ENCODE measurements at places on chromosomes 11 and 22.
A peak's percentile ranks its signal among the peaks of the same experiment; 100 is the strongest.

- peaks cover 23% of the 10 kb centered on the region for H3K4me1 ChIP-seq
- H3K4me3 ChIP-seq: no peak overlapping the region
- no peak for DNase-seq
- no peak overlapping the region for H3K27ac ChIP-seq
These were observed 4.1 kb upstream of the PC start for GRCh38 chr11:66962247-66962646.

DNA sequence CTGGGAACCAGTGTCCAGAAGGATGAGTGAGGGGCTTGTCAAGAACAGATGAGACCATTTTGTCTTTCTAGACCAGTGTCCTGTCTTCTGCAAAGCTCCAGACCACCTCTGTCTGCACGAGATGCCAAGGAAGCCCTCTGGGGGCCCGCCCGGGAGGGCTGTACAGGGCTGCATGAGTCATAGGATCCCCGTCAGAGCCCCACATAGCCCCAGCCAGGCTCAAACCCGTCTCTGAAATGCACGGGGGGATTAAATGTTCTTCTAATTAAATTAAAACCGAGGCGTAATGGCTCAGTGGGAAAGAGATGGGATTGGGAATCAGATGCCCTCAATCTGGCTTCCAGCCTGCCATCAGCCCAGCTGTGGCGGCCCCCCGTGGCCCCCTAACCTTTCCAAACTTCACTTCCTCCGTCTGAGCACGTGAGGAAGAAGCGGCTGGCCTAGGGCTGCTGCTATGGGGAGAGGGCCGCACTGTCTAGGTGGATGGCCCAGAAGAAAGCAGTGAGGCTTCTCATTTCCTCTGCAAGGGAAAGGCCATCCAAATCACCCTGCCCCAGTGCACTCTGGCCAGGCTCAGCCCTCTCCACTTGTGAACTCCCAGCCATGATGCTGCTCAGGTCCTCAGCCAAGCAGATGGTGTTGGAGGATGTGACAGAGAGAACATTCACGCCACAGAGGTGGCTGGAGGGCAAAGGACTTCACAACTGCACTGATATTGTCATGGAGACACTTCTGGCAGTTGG is 32.8 kb downstream of the KCNQ1OT1 start:
- peaks cover 2% of the 10 kb centered on the region for H3K27me3 ChIP-seq
- peaks cover 5% of the 10 kb centered on the region for H3K4me1 ChIP-seq
- H3K27ac ChIP-seq: no peak overlapping the region
- peaks cover 96% of the 10 kb centered on the region for H3K36me3 ChIP-seq

DNA sequence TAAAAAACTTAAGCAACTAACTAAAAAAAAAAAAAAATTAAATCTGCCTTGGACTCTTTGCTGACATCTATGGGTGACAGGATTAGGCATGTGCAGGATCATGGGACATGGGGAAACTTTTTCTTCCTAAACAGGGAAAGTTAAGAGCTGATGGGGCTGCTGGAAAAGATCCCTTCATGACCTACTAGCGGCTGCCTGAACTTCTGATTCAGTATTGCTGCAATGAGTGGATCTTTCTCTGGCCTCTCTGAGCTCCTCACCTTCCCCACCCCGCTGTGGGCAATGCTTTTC is 25.0 kb downstream of the OR5A2 start:
- no peak overlapping the region for H3K27ac ChIP-seq
- no peak for DNase-seq
- no peaks in the 10 kb centered on the region for H3K4me1 ChIP-seq
- no peak overlapping the region for H3K4me3 ChIP-seq
- no peaks in the 10 kb centered on the region for H3K27me3 ChIP-seq

DNA sequence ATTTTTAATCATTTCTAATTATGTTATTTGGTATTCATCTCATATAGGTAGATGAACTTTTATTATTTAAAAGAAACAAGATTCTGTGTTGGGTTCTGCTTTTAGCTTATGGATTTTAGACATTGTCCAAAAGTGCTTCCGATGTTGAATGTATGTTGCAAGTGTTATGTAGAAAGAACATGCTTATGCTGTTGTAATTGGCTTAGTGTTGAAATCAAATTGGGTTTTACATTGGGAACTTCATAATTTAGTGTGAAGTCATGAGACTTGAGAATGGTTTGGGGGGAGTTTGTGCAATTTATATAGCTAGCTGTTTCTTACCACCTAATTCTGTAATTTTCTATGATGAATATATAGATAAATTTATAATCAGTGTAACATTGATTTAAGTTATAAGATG is 3.6 kb downstream of the MTMR3 start:
- no peak for DNase-seq
- H3K4me1 ChIP-seq: peaks cover 14% of the 10 kb centered on the region
- H3K36me3 ChIP-seq: peaks cover 4% of the 10 kb centered on the region
- no peak overlapping the region for H3K4me3 ChIP-seq
- no peak overlapping the region for H3K27ac ChIP-seq

DNA sequence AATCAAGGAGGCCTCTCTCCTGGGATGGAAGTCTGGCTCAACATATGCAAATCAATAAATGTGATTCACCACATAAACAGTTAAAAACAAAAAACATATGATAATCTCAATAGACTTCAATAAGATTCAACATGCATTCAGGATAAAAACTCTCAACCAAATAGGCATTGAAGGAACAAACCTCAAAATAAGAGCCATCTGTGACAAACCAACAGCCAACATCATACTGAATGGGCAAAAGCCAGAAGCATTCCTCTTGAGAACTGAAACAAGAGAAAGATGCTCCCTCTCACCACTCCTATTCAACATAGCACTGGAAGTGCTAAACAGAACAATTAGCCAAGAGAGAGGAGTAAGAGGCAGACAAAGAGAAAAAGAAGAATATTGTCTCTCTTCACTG is 54.0 kb upstream of the SEZ6L start:
- H3K27me3 ChIP-seq: peaks cover 8% of the 10 kb centered on the region
- no peak for DNase-seq
- H3K27ac ChIP-seq: no peak overlapping the region
- peaks cover 10% of the 10 kb centered on the region for H3K36me3 ChIP-seq
- no peak overlapping the region for H3K4me3 ChIP-seq

- no peak overlapping the region for H3K27ac ChIP-seq
- peak; percentile 96 for DNase-seq
- H3K27me3 ChIP-seq: peaks cover 29% of the 10 kb centered on the region
- peaks cover 74% of the 10 kb centered on the region for H3K4me1 ChIP-seq
- no peaks in the 10 kb centered on the region for H3K36me3 ChIP-seq
These were observed 6.3 kb upstream of the KDELR3 start for GRCh38 chr22:38461414-38462081.

- H3K27me3 ChIP-seq: peaks cover 22% of the 10 kb centered on the region
- H3K36me3 ChIP-seq: no peaks in the 10 kb centered on the region
- no peak for DNase-seq
- no peak overlapping the region for H3K4me3 ChIP-seq
- H3K27ac ChIP-seq: no peak overlapping the region
- no peaks in the 10 kb centered on the region for H3K4me1 ChIP-seq
These were observed 19.2 kb upstream of the GALNT18 start for GRCh38 chr11:11640996-11641395.

GRCh38 chr11:38791346-38791961 is 2193.4 kb upstream of the RAG2 start:
- no peaks in the 10 kb centered on the region for H3K36me3 ChIP-seq
- H3K4me3 ChIP-seq: no peak overlapping the region
- H3K27ac ChIP-seq: no peak overlapping the region
- no peaks in the 10 kb centered on the region for H3K4me1 ChIP-seq

GRCh38 chr22:46560696-46561295 is 23.4 kb upstream of the CELSR1 start:
- no peak for DNase-seq
- H3K27ac ChIP-seq: peak overlapping the region; percentile 21
- peak overlapping the region; percentile 58 for H3K4me3 ChIP-seq
- no peaks in the 10 kb centered on the region for H3K36me3 ChIP-seq
- peaks cover 44% of the 10 kb centered on the region for H3K27me3 ChIP-seq

- H3K27me3 ChIP-seq: peaks cover 15% of the 10 kb centered on the region
- H3K4me3 ChIP-seq: no peak overlapping the region
- no peaks in the 10 kb centered on the region for H3K36me3 ChIP-seq
- DNase-seq: no peak
- no peak overlapping the region for H3K27ac ChIP-seq
These were observed 5.8 kb upstream of the HBD start for GRCh38 chr11:5240056-5240455.

All from nephron progenitor cell (in vitro differentiated cells).